Activated CD4-positive, alpha-beta T cell treated with anti-CD3 and anti-CD28 coated beads, Interleukin-2, Interleukin-4, amounts not matched to agents 100 ng/mL and 50 ng/mL, durations not matched to agents 16 hours and 8 hours (primary cell): ENCODE measurements at places on chromosomes 5 and 9.

GRCh38 chr9:110015759-110016158, 192.2 kb downstream of the C9orf152 start:
- peak; percentile 28 for DNase-seq

GRCh38 chr5:158013939-158014338, 155.0 kb upstream of the CLINT1 start:
- no peak for DNase-seq

DNA sequence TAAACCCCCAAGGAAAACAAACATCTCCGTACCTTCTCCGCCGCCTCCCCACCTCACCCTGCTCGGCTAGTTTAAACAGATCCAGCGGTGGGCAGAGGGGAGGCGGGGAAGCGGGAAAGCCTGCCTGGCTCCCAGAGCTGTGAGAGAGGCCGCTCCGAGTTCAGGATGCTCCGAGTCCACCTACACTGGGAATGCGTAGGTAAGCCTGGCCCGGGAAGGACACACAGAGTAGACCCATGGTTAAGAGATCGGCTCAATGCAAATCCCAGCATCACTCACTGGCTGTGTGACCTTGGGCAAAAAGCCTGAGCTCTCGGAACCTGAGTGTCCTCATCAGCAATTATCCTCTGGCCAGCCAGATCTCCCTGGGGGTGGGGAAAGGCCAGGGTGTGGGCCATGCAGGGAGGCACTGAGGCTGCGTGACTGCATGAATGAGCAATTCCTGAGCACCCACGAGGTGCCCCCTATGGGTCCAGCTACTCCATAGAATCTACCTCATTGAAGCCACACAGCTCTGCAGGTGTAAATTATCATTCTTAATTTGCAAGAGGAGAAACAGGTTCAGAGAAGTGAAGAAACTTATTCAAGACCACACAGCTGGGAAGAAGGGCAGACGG, 30.5 kb upstream of the LMX1B start:
- no peak for DNase-seq

DNA sequence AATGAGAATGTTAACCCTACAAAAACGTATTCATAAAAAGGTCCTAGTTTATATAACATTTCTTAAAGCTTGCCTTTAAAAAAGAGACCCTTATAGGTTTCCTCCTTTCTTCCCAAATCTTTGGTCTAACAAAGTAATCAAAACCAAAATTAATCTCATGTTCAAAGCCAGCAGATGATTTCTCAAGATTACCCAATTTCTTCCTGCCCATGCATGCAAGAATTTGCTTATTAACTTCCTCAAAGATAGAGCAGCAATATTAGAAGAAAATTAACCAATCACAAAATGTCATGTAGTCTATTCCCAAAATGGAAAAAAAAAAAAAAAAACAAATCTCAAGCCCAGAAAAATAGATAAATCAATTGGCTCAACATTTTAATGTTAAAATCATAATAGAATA, 114.9 kb downstream of the MLLT3 start:
- DNase-seq, result no peak

DNA sequence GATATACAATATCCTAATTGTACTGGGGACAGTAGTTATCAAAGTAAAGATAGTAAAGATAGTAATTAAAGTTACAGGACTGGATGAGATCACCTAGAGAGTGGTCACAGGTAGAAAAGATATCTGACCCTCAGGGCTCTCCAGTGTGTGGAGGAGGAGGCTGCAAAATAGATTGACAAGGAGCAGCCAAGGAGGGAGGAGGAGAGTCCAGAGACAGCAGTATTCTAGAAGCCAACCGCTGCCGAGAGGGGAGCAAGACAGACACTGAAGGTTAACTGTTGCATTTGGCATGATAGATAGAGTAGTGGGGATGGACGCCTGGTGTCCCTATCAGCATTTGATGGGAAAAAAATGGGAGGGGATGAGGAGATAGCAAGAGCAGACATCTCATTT, 17.0 kb upstream of the F2RL1 start:
- no peak for DNase-seq

GRCh38 chr9:35746583-35746982, 2.4 kb downstream of the GBA2 start:
- no peak for DNase-seq

GRCh38 chr5:138901716-138902115, 26.6 kb upstream of the LRRTM2 start:
- no peak for DNase-seq

GRCh38 chr5:38724301-38725030, 121.3 kb upstream of the OSMR start:
- no peak for DNase-seq

DNA sequence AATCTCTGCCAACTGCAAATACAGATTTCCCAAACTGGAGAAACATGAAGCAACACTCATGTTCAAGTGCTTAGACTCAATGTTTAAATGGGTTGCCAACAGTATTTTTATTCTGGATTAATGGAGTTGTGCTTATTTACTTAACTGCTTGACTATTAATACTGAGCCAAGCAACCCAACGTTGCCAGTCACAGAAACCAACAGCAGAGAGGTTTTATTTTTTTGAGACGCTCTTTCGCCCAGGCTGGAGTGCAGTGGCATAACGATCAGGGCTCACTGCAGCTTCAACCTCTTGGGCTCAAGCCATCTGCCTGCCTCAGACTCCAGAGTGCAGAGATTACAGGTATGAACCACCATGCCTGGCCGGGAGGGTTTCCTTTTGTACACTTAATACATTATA, 8.5 kb upstream of the TMEM268 start:
- DNase-seq, result no peak

- DNase-seq, result peak; percentile 38
Measured at GRCh38 chr5:99866740-99867139, 668.4 kb upstream of the FAM174A start.

GRCh38 chr9:127876026-127876763, 1.3 kb downstream of the AK1 start:
- DNase-seq, result no peak
